ENCODE measurements at places on chromosomes 4 and X. TPM values are rescaled to one million over a fixed set of nuclear protein-coding genes. Genes with fewer than 3 reads are reported as not detected.

Gene GABRA4
- total RNA-seq: 33.7 TPM

Gene GYPE
- total RNA-seq: 0.16 TPM

Gene ABCG2
- total RNA-seq: 1.6 TPM

Gene IQSEC2
- total RNA-seq: 17.1 TPM

Gene SPANXD
- not detected for total RNA-seq
